ENCODE measurements at places on chromosomes 2 and 18.

DNA sequence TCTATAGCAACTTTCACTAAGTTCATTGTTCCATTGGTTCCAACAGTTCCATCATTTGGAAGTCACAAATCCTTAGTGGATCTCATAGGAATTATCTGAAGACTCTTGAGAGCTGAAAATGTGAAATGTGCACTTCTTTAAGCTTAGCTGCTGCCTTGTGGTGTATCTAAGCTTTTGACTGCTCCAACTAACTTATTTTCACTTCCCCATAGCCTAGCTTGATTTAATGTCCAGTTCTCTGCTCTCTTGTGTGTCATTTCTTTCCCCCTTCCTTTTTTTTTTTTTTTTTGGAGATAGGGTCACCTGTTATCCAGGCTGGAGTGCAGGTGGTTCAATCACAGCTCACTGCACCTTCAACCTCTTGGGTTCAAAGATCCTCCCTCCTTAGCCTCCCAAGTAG, 34.9 kb upstream of the CD302 start:
- no peak for DNase-seq

DNA sequence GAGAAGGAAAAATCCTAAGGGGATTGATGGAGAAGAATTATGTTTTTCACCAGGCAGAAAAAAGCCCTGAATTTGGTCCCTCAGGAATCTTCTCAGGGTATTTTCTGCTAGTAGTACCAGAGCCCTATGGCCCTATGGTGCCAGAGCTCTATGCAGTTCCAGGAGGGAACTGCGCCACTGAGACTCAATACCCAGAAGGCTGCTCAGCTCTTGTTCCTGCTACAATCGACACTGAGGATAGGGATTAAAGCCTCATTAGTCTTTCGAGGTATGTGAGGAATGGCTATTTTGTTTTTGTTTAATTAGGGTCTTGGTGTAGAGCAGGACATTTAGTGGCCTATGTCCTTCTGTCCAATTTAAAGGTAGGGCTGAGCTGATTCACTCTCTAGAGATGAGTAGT, 21.7 kb upstream of the PPP3R1 start:
- DNase-seq: no peak

DNA sequence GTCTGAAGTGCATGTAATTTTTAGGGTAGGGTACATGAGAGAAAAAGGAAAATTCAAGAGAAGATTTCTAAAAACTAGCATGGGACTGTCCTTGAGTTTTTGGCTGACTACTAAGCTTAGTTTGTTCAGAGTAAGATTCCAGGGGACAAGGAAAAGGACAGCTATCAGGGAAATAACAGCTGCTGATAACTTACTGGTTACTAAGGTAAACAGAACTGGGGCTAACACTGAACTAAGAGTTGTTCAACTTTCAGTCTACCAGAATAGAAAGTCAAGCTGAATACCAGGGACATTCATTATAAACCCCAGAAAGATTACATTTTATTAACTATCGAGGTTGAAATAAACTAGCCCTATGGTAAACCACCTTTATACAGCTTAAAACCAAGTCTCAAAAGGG, 261.8 kb upstream of the CYRIA start:
- no peak for DNase-seq

GRCh38 chr18:62682371-62682770, 33.0 kb upstream of the PHLPP1 start:
- DNase-seq: peak; percentile 76

GRCh38 chr18:48803951-48804855, 146.6 kb downstream of the SMAD7 start:
- DNase-seq: no peak

DNA sequence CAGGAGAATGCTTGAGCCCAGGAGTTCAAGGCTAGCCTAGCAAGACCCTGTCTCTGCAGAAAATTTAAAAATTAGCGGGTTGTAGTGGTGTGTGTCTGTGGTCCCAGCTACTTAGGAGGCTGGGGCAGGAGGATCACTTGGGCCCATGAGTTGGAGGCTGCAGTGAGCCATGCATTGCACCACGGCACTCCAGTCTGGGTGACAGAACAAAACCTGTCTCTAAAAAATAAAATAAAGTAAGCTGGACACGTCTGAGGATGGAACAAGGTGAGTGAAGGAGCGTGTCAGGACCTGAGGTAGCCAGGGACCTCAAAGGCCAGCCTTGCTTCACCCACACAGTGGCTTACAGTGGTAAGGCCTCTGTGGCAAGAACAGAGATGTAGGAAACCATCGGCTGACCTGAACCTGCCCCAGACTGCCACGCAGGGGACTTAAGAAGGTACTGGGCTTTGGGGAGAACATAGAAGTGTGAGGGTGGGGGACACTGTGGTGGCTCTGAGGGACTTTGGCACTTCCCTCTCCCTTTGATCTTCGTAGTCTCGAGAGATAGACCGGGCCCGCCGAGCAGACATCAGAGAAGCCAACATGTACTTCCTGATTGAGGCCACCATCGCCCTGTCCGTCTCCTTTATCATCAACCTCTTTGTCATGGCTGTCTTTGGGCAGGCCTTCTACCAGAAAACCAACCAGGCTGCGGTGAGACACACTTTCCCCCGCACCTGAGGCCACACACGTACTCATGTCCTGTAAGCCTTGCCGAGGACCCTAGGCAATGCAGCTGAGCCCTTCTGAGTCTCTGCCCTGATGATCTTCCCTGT, 7.5 kb downstream of the SLC11A1 start:
- no peak for DNase-seq

DNA sequence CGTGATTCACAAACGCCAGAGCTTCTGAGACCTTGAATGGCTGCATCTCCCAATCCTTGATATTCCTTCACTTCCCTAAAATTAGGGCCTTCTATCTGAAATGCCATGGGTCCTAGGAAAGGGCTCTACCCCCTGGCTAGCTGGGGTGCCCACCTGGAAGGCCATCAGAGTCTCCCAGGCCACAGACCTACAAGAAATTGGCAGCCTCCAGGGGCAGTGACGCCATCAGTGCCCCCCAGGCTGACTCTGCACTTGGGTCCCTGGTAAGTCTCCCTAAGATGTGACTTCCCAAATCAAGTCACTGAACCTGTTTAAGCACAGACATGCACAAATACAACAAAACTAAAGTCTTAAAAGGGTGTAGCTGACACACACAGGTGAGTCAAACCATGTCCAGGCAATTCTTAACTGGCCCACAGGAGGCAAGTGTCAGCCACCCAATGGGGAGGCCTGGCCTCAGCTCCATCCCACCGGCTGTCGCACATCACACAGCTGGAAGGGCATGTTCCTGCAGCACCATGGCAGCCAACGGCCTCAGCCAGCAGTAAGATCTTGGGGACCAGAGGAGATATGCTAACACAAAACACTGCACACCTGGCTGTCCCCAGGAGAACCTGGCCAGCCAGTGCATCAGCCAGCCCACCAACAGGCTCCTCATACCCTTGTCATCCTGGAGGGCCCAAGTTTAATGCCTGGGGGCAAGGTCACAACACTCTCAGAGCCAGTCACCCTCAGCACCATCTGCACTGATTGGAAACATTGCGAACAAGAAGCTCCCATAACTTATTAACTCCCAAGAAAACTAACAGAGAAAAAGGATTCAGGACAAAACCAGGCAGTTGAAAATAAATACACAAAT, 5.2 kb downstream of the PARD6G start:
- DNase-seq: no peak

DNA sequence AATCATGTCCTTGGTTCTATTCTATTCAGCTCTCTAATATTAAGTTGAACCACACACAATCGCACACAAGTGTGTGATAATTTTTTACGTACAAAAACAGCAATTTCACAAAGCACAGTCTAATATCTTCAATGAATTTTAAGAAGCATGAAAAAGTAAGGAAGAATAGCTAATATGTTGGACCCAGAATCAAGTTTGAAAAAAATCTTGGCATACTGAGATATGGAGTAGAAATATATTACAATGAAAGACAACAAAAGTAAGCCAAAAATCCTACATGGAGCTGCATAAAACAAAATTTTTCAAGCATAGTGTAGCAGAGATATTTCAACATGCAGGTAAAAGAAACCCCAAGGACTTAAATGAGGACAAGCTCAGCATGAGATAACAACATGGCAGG, 219.1 kb upstream of the RND3 start:
- no peak for DNase-seq

DNA sequence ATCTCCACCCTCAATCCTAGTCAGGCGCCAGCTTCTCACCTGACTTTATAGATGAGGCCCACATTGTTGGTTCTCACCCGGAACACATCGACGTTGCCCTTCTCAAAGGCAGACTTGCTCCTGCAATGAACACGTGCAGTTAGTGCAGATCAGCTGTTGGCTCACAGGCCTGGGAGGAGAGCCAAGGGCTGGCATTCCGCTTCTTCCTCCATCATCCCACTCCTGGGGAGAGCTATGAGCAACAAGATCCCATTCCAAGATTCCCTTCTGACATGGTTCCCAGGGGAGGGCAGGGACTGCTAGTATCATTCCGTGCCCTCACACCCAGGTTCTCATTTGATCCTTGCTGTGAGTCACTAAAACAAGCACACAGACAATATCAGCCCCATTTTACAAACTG, 15.1 kb downstream of the LOXHD1 start:
- DNase-seq: no peak

DNA sequence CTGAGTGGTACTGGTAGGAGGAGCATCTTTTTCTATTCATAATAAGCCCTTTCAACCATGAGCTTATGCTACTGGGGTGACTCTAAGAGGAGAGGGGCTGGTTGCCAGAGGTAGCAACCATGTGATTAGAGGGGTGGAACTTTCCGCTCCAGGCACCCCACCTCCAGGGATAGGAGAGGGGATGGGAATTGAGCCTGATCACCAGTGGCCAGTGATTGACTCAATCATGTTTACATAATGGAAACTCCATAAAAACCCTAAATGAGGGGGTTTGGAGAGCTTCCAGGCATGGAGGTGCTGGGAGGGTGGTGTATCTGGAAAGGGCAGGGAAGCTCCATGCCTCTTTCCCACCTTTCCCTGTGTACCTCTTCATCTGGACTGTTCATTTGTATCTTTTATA, 46.6 kb upstream of the RHOB start:
- no peak for DNase-seq

DNA sequence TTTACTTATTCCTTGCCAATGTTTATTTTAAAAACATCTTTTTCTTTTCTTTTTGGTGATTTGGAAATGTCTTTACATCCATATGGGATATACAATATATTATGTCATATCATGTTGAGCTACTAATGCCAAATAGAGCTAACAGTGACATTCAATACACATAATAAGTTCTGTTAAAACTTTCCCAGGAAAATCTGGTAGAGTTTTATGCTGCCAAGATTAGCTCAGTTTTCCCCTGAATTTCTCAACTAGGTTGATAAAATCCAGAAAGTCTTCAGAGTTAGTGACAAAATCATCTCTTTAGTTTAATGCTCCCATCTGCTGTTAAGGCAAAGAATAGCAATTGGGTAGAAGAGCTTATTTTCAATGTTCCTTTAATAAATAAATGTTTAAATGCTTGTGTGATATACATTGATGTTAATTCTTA, 9.9 kb downstream of the COL3A1 start:
- DNase-seq: no peak

GRCh38 chr2:200345975-200346374, 39.5 kb downstream of the SPATS2L start:
- no peak for DNase-seq

GRCh38 chr2:237440819-237441281, 26.9 kb upstream of the COL6A3 start:
- DNase-seq: no peak

DNA sequence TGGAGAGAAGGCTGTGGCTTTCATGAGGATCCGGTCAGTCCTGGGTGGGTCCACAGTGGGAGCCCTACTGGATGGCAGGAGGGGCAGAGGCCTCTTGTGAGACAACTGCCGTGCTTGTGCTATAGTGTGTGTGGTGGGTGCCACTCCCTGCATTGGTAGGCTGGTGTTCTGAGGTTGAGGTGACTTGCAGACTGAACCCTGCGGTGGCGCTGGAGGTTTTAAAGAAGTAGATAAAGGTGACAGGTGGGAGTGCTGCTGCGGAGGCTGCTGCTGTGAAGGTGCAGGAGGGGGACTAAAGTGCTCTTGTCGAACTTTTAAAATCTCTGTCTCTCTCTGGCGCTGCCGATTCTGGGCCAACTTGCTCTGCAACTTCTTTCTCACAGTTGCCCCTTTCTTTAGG, 29.7 kb downstream of the INO80D start:
- DNase-seq: no peak

- no peak for DNase-seq
Measured at GRCh38 chr2:168633200-168633599, 169.2 kb upstream of the NOSTRIN start.

GRCh38 chr2:3948191-3948590, 244.8 kb downstream of the DCDC2C start:
- DNase-seq: no peak

- DNase-seq: no peak
Measured at GRCh38 chr2:196839574-196839973, 30.4 kb upstream of the C2orf66 start.

DNA sequence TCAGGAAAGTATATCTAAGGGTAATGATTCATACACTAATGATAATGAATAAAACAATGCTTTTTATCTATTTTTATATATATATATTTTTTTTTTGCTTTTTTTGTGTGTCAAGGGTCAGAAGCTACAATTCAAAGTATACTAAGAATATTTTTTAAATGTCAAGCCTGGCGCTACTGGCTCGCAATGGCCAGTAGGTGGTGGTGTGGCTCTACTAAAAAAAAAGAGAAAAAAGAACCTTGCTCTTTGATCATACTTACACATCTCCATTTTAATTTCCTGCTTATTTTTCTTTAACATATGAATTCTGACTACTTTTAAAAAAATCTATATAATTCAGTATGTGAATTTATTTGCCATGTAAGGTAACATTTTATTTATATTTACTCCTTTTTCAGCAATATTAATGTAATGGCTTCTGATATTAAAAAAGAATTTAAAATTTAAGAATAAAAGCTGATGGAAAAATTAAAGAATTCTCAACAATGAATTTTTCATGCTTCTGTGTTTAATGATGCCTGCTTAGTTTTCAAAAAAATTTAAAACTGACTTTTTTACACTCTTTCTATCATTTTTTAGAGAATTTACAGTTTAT, 232.9 kb downstream of the GULP1 start:
- DNase-seq: peak; percentile 19

DNA sequence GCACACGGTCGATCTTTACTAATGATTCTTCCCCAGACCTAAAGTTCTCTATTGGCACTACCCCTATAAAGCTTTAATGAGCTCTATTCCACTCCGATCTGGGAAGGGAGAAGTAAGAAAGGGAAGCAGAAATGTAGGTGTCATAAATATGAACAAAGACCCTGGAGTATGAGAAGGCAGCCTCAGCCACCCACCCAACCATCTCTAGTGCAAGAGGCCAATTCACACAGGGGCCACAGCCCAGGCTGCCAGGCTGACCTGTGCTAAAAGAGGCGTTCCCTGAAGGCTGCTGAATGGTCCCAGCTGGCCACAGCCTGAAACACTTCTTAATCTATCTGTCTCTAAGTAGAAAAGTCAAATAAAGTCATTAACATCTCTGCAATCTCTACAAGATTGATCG, 60.1 kb upstream of the ACTR3 start:
- no peak for DNase-seq

GRCh38 chr2:230797515-230798495, 66.9 kb upstream of the ITM2C start:
- no peak for DNase-seq

Measured in NCI-H1092 (cell line).